NCI-H1105 treated with DMSO at 0.1 percent for 48 hours (cell line): ENCODE measurements at places on chromosomes 2 and 18.

- DNase-seq = no peak
Measured at GRCh38 chr18:72869226-72870185, 1.7 kb upstream of the NETO1 start.

DNA sequence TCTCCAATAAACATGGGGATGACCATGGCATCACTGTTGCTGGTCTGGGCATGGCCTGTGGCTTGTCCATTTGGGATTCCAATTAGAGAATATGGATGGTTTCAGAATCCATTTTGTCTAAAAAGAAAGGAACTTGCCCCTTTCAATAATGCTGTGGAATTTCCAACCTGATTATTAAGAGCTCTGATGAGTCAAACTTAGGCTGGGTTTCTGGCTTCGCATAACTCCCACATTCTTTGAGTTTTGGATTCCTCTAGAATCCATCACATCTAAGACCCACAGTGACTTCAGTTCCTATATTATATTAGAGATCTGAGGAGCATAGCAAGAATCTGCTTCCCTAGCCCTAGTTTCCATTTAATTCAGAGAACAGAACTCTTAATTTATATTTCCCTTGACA lies 531.5 kb downstream of the TNS1 start:
- DNase-seq = no peak

DNA sequence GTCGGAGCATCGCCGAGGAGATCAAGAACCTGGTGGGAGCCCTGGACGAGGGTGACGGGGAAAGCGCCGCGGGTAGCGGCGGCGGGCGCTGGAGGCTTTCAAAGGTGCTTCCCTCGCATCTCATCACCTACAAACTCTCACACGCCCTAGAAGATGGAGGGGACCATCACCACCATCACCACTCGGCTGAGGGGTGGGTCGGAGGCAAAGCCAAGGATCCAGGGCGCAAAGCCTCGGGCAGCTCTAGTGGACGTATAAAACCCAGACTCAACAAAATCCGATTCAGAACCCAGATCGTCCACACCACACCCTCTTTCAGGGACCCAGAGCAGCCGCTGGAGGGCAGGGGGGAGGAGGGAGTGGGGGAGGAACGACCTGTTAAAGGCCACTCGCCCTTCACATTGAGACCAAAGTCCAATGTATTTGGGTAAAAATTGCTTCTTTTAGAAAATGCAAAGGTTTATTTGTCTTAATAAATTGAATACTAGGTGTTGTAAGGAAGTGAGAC lies 1.5 kb downstream of the SOWAHC start:
- no peak for DNase-seq

DNA sequence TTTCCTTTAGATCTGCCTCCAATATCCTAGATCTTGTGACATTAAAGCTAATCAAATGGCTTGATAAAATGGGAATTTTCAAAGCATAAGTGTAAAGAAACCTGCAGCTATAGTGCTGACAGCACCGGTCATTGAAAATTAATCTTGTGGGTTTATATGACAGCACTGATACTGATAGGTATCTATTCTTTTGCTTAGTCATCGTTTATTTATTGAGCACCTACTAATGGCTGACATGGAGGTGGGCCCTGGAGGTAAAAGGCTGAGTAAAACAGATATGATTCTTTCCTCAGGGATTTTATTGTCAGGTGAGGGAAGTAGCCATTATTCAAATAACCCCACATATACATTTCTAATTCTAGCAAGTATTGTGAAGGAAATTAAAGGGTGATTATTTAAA lies 282.5 kb downstream of the LRRTM1 start:
- DNase-seq = no peak

GRCh38 chr18:25061395-25061794 lies 290.6 kb downstream of the ZNF521 start:
- no peak for DNase-seq
